ENCODE measurements at places on chromosomes 3 and 15. TPM values are rescaled to one million over a fixed set of nuclear protein-coding genes. Genes with fewer than 3 reads are reported as not detected.

Gene TGM5
- 5.6 TPM for total RNA-seq

Gene SNAPC5
- total RNA-seq: 16.7 TPM

Gene DNAJA4
- 5.9 TPM for total RNA-seq

DNA sequence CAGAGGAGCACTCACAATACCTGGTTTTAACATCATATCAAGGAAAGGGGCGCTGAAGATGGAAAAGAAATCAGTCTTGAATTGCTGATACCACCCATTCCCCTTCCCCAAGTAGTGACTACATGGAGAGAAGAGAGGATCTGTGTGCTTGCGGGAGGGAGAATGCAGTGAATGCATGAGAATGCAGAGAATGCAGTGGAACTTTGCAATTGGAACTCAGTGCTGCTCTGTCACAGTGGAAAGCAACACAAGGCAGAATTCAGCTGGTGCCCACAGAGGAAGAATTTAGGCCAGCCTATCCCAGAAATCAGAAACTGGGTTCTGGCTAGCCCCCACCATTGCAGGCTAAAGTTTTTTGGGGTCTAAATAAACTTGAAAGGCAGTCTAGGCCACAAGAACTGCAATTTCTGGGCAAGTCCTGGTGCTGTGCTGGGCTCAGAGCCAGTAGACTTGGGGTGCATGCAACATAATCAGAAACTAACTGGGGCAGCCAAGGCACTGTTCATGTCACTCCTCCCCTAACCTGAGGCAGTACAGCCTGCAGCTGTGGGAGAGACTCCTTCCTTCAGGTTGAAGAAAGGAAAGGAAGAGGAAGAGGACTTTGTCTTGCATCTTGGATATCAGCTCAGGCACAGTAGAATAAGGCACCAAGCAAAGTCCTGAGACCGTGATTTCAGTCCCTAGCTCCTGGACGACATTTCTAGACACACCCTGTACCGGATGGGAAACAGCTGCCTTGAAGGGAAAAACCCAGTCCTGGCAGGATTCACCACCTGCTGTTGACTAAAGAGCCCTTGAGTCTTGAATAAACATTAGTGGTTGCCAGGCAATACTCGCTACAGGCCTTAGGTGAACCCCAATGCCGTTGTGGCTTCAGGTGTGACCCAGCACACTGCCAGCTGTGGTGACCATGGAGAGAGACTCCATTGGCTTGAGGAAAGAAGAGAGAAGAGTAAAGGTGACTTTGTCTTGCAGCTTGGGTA is 329.3 kb downstream of the TBL1XR1 start:
- DNase-seq: no peak
- no peak overlapping the region for H3K4me3 ChIP-seq

DNA sequence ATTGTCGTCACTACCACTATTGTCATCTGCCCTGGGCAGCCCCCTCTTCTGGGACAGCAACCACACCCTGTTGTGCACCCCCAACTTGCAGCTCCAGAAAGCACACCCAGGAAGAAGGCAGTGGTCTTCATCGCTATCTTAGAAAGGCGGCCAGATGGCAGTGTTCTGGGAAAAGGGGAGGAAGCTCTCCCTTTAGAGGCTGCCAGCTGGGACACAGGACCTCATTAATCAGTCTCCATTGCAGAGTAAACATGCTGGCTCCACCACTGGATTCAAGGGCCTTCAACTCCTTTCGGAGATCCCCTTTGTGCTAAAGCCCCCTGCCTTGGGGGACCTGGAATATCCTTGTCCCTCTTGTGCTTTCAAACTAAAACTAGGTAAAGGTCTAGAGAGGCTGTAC is 199.3 kb upstream of the LINGO1 start:
- H3K27ac ChIP-seq: no peak overlapping the region
- no peak for DNase-seq
- no peaks in the 10 kb centered on the region for H3K36me3 ChIP-seq
- H3K4me3 ChIP-seq: no peak overlapping the region

- DNase-seq: no peak
- no peaks in the 10 kb centered on the region for H3K36me3 ChIP-seq
- H3K4me3 ChIP-seq: no peak overlapping the region
- no peak overlapping the region for H3K27ac ChIP-seq
Observed at GRCh38 chr3:135655328-135655727, 310.2 kb upstream of the PPP2R3A start.

DNA sequence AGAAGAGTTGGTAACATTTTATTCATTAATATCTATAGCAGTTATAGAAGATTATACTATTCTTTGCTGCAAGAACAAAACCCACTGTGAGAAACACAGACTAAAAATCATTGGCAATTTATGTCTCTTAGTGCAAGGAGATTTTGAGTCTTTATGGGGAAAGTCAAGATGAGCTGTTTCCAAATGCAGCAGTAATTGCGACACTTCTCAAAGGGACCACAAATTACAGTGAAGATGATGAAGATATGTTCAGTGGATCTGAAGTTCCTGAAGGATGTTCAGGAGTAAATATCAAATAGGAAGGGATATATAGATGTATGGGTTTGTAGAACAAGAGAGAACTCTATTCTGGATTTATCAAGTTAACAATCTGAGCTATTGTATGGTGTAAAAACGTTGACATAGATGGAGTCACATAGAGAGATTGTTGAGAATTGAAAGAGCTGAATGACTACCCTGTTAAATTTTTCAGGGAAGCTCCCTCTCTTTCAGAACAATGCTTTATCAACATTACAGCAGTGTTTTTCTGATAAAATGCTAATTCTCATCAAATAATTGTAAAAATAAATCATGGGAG is 71.8 kb downstream of the DTWD1 start:
- H3K27ac ChIP-seq: no peak overlapping the region
- no peaks in the 10 kb centered on the region for H3K4me1 ChIP-seq
- H3K4me3 ChIP-seq: no peak overlapping the region
- H3K27me3 ChIP-seq: no peaks in the 10 kb centered on the region
- DNase-seq: no peak
- H3K36me3 ChIP-seq: no peaks in the 10 kb centered on the region

Data from GM12878 (cell line).